ENCODE measurements at places on chromosomes 5 and 9.

GRCh38 chr5:91219803-91220371 lies 163.2 kb downstream of the ARRDC3 start:
- H3K27me3 ChIP-seq: peaks cover 5% of the 10 kb centered on the region
- no peaks in the 10 kb centered on the region for H3K36me3 ChIP-seq
- H3K4me3 ChIP-seq: no peak overlapping the region

- H3K27me3 ChIP-seq: peaks cover 6% of the 10 kb centered on the region
- peak overlapping the region; percentile 100 for H3K4me3 ChIP-seq
- peaks cover 13% of the 10 kb centered on the region for H3K36me3 ChIP-seq
- peak overlapping the region; percentile 100 for H3K27ac ChIP-seq
Measured at GRCh38 chr9:34049630-34050384, 1.1 kb upstream of the UBAP2 start.

DNA sequence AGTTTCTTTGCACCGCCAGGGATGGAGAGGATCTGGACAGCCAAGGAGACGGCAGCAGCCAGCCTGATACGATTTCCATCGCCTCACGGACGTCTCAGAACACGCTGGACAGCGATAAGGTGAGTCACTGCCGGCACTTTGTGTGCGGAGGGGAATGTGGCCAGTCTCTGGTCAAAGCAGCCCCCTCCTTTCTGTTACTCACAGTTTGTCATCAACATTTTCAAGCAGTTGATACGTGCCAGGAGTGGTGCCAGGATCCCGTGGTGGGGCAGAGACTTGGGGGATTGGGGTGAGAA lies 175.1 kb upstream of the OTULINL start:
- H3K36me3 ChIP-seq: peaks cover 81% of the 10 kb centered on the region
- H3K4me1 ChIP-seq: peaks cover 21% of the 10 kb centered on the region
- no peak overlapping the region for H3K4me3 ChIP-seq
- H3K27ac ChIP-seq: no peak overlapping the region
- H3K27me3 ChIP-seq: no peaks in the 10 kb centered on the region

- DNase-seq: no peak
- no peak overlapping the region for H3K4me3 ChIP-seq
- H3K4me1 ChIP-seq: peaks cover 27% of the 10 kb centered on the region
- no peak overlapping the region for H3K27ac ChIP-seq
- H3K36me3 ChIP-seq: peaks cover 10% of the 10 kb centered on the region
Measured at GRCh38 chr9:84513979-84514378, 155.6 kb upstream of the NTRK2 start.

GRCh38 chr5:137278476-137278875 lies 220.7 kb downstream of the SPOCK1 start:
- no peaks in the 10 kb centered on the region for H3K36me3 ChIP-seq
- DNase-seq: no peak
- H3K27me3 ChIP-seq: peaks cover 12% of the 10 kb centered on the region

DNA sequence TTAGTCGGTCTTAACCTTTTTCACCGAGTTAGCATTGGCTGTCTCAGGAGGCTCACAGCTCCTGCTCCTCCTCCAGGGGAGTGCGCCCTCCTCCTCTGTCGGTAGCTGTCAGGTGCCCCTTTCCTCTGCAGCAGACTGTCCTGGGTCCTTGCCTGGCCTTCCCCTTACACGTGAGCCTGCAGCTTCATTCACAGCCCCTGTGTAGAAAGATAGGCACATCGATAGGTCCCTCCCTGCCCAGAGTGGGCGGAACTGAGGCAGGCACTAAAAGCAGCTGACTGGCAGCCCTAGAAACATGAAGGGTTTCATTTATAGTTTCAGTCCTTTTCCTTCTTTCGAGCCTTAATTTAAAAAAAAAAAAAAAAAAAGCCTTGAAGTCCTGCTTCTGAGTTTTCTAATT lies 17.2 kb downstream of the TENT4A start:
- peak overlapping the region; percentile 48 for H3K27ac ChIP-seq
- peaks cover 82% of the 10 kb centered on the region for H3K4me1 ChIP-seq
- H3K36me3 ChIP-seq: peaks cover 11% of the 10 kb centered on the region
- no peaks in the 10 kb centered on the region for H3K27me3 ChIP-seq

GRCh38 chr5:78541086-78541654 lies 107.4 kb downstream of the LHFPL2 start:
- H3K4me3 ChIP-seq: peak overlapping the region; percentile 14
- DNase-seq: no peak
- peak overlapping the region; percentile 93 for H3K27ac ChIP-seq

DNA sequence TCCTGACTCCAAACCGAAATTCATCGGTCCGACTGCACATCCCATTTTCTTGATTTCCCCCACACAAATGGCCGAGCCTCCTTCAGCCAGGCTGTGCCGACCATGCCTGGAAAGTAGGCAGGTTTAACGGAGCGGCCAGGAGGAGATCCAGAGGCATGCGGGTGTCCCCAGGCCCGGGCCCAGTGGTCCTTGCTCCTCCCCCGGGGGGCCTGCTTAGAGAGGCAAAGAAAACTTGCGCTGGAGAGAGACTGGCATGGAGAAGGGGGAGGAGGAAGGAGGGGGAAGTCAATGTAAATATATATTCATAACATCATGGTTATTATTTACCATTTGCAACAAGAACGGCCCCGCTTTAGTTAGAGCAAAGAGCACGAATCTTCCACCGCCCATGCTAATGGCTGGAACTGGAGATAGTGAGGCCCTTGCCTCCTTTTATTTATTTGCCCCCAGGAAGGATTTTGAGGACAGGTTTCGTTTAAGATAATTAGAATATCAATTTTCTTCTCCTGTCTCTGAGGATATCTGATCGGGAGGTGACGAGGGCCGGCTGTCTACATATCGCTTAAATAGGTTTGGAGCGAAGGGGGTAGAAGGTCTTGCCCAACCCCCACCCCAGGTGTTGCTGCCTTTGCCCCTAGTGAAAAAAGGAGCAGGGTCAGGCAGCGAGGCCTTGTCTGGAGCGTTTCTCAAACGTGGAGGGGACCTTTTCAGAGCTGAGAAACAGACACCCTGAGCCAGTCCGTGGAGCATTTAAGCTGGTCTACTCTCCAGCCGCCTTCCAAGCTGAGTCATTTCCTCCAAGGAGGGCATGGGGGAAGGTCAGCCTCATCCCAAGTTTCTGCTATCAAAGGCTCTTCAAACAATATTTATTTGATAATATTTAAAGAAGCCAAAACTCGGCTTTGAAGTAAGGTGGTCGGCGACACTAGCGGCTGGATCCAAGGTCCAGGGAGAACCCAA lies 2.5 kb downstream of the BARHL1 start:
- no peak overlapping the region for H3K4me3 ChIP-seq
- H3K27me3 ChIP-seq: peaks cover 100% of the 10 kb centered on the region
- no peaks in the 10 kb centered on the region for H3K36me3 ChIP-seq

GRCh38 chr9:18459962-18460584 lies 13.9 kb upstream of the ADAMTSL1 start:
- H3K4me1 ChIP-seq: peaks cover 11% of the 10 kb centered on the region
- no peak overlapping the region for H3K4me3 ChIP-seq
- no peak for DNase-seq
- H3K36me3 ChIP-seq: no peaks in the 10 kb centered on the region
- H3K27me3 ChIP-seq: peaks cover 5% of the 10 kb centered on the region

DNA sequence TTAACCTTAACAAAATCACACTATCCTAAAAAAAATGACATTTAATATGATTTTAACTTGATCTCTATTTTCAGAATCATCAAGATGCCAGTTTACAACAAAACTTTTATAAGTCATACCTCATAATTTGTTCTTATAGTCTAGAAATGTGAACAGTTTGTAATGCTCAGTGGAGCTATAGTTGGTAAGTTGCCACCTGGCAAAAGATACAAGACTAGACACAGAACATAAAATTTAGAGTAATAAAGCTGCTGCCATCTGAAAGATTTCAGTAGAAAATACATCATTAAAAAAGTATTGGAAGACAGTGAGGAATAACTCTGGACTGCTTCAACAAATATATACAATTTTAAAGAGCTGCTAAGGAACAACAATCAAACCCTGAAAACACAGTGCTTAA lies 233.8 kb downstream of the GABRG2 start:
- no peaks in the 10 kb centered on the region for H3K36me3 ChIP-seq
- H3K27ac ChIP-seq: no peak overlapping the region
- H3K27me3 ChIP-seq: peaks cover 5% of the 10 kb centered on the region
- H3K4me1 ChIP-seq: no peaks in the 10 kb centered on the region
- H3K4me3 ChIP-seq: no peak overlapping the region
- DNase-seq: no peak

- no peaks in the 10 kb centered on the region for H3K36me3 ChIP-seq
- no peak overlapping the region for H3K27ac ChIP-seq
- DNase-seq: no peak
- H3K4me1 ChIP-seq: no peaks in the 10 kb centered on the region
- H3K27me3 ChIP-seq: no peaks in the 10 kb centered on the region
Measured at GRCh38 chr9:15965246-15965745, 412.5 kb downstream of the CCDC171 start.

- no peaks in the 10 kb centered on the region for H3K36me3 ChIP-seq
- H3K27ac ChIP-seq: no peak overlapping the region
- H3K4me1 ChIP-seq: peaks cover 16% of the 10 kb centered on the region
- peaks cover 6% of the 10 kb centered on the region for H3K27me3 ChIP-seq
- H3K4me3 ChIP-seq: no peak overlapping the region
Measured at GRCh38 chr9:119533504-119533903, 164.3 kb upstream of the BRINP1 start.

DNA sequence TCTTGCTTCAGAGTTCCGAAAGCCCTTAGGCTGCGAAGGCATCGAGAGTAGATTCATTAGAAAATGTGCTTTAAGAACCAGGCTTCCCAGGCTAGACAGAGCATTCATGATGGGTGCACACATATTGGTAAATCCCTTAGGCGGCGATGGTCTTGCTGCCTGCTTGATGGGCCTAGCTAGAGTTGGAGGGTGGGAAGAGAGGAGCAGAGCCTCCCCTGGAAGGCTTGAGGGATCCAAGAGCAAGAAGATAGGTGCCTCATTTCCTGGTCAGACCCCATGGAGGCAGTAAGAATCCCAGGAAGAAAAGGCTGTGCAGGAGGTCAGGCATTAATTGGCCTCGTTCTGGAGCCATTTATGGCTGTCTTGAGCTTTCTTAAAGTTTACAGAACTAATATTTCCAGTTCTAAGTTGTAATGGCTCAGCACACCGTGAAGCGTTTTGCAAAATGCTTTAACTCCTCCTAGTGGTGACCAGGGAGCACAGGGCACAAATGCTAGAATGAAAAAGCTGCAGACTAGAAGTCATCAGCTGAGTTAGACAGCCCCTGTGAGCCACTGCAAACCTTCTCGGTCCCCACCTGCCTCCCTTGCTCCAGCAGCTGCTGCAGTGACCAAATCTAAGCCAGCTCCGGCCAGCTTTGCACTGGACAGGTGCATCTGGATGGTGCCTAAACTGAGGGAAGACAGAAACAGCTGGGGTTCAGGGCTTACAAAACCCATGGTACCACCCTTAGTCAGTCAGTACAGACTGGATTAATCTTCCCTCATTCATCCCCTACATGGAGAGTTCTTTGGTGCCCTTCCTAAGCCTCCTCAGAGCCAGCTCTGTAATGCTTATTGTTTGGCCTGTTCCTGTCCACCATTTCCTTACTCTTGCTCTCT lies 14.7 kb downstream of the SLC45A2 start:
- peak overlapping the region; percentile 54 for H3K27ac ChIP-seq
- H3K4me1 ChIP-seq: peaks cover 5% of the 10 kb centered on the region
- DNase-seq: peak; percentile 24
- peaks cover 3% of the 10 kb centered on the region for H3K27me3 ChIP-seq
- H3K4me3 ChIP-seq: no peak overlapping the region
- no peaks in the 10 kb centered on the region for H3K36me3 ChIP-seq

GRCh38 chr5:37495210-37495609 lies 116.1 kb downstream of the WDR70 start:
- H3K4me3 ChIP-seq: no peak overlapping the region
- DNase-seq: no peak
- H3K27me3 ChIP-seq: peaks cover 3% of the 10 kb centered on the region
- H3K27ac ChIP-seq: no peak overlapping the region
- H3K36me3 ChIP-seq: peaks cover 56% of the 10 kb centered on the region

DNA sequence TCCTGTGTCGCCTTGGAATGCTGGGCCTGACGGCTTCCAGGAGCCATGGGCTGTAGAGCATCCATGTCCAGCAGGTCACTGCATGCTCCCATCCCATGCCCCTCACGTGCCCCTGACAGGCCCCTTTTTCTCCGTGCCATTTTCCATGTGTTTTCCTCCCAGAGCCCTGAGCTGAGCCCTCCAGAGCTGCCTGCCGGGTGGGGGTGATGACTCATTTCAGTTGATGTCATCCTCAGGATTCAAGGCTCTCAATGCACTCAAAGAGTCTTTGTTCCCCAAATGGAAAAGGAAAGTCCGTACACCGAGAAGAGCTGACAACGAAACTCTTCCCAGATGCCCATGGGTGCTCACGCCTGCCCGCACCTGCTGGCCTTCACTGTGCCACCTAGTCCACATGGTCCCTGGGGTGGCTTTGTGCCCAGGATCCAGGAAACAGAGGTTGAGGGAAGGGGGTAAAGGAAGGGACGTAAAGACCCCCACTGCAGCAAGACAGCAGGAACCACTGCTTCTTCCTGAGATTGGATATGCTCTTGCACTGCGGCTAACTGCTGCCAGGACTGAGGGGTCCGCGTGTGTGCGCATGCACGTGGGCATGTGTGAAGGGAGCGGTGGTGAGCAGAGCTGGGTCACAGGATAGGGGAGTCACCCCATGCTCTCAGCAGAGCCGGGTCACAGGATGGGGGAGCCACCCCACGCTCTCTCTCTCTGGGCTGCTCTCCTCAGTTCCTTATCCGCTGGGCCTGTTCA lies 27.6 kb downstream of the COL15A1 start:
- no peak overlapping the region for H3K27ac ChIP-seq
- no peak for DNase-seq

Measured in nephron progenitor cell (in vitro differentiated cells).